ENCODE measurements at places on chromosomes 12 and 14.

DNA sequence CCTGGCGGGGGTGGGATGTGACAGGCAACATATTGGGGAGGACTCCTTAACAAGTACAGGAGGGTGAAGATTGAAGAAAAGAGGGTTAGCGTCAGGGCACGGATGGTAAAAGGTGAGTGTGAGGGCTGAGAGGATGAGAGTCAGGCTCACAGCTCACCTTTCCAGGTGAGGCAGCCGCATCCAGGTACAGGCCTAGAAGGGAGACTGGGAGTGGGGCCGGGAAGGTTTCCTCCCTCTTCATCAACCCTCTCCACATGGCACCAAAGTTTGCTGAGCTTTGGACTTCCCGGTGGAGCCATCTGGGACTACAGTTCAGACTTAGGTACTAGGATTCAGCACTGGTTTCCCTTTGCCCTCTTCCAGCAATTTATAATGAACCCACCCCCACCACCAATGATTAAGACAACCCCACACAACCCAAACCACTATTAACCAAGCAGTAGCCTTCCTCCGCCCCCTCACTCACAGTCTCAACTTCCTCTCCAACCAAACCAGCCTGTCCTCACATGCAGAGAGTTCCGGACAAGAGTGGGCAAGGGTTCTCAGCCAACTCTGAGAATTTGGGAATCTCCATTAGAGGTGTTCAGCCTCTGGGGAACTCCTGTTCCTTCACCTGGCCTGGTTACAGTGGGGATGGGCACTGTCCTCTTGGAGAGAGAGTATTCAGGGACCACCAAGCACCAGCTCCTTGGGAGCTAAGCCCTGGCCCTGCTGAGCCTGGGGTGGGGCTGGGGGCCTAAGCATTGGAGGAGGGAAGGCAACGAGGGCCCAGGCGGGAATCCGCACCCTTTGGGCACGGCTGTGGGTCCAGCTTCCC, 2.4 kb upstream of the HOXC4 start:
- DNase-seq = no peak

DNA sequence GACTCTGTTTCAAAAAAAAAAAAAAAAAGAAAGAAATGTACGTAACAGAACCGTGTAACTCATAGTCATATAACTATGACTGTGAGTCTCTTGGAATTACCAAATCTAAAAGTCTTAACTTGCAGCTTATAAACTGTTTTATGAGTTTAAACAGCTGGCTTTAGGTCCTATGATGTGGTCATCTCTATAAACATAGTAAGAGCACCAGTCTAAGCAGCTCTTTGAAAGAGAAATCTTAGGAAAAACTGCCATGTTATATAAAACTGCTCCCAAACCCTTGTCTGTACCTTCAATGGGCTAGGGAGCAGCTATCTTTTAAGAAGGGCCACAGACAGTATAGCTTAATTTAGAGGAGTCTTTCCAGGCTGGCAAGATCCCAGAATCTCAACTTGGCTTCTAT, 115.5 kb upstream of the AEBP2 start:
- no peak for DNase-seq

GRCh38 chr12:52912711-52913430, 8.0 kb upstream of the KRT8 start:
- no peak for DNase-seq

GRCh38 chr12:32809846-32810245, 54.1 kb upstream of the YARS2 start:
- DNase-seq = no peak

DNA sequence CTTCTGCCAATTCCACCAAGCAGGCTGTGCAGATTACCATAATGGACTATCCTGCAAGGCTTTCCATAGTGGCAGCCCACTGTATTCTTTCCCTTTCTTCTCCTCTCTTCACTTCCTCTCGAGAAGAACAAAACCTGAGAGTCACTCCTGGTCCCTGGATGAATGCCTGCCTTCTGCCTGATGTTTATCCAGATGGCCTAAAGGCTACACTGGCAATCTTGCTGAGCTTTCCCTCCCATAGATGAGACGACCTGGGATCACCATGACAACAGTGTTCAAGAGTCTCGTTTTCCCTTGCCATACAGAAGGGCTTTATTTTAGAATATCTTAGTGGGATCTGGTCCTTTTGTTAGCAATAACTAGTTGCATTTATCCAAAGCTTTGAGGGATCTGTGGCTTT, 142.3 kb downstream of the RTN1 start:
- no peak for DNase-seq

DNA sequence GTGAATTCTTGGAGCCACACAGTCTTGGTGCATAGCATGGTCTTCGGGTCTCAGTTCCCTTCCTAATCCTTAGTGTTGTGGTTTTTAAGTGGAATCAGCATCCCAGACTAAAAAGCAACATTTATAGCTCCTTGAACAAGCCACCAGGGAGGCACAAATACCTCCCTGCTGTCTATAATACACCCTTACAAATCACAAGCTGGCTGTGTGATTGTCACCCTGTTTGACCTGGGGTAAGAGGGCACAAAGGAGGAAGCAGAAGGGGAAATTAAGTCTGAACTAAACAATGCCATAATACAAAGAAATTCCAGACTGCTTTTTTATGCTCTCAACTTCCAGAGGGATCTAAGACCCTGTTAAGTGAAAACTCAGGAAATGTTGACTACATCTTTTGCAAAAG, 7.7 kb upstream of the MMP19 start:
- DNase-seq = no peak

DNA sequence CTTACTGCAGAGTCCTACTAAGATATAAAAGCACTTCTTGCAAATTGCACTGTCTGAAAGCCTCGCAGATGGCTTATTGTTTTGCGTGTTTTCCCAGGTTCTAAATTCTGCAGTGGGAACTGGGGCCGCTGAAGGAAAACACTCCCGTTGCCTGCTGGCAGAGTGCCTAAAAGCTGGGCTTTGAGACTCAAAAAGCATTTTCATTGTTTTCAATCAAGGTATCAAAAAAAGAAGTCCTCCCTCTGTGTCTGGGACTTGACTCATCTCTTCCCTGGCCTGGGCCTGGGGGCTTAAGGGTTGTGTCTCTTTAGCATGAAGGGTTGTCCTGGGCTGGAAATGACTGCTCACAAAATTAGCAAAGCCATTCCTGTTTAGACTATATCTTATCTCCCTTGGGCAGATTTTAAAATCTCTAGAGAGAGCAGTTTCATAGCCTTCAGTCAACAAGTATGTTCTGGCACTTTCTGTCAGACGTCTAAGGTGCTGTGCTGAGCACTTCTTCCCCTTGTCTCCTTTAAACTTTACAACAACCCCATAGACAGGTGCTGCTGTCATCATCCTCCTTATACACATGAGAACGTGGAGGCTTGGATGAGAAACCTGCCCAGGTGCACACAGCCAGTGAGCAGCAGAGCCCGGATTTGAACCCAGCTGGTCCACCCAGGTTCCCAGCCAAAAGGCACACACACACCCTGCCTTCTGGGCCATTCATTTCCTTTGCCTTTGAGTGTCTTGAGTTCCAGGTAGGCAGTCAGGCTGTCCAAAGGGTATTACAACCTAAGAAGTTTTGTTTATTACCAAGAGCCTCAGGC, 31.1 kb downstream of the ELK3 start:
- DNase-seq = no peak

- DNase-seq = peak; percentile 32
Measured at GRCh38 chr12:131947482-131948027, 2.2 kb upstream of the EP400 start.

GRCh38 chr14:95320078-95320895, 579 bp upstream of the CLMN start:
- DNase-seq = no peak
